ENCODE measurements at places on chromosomes 7 and 10.

DNA sequence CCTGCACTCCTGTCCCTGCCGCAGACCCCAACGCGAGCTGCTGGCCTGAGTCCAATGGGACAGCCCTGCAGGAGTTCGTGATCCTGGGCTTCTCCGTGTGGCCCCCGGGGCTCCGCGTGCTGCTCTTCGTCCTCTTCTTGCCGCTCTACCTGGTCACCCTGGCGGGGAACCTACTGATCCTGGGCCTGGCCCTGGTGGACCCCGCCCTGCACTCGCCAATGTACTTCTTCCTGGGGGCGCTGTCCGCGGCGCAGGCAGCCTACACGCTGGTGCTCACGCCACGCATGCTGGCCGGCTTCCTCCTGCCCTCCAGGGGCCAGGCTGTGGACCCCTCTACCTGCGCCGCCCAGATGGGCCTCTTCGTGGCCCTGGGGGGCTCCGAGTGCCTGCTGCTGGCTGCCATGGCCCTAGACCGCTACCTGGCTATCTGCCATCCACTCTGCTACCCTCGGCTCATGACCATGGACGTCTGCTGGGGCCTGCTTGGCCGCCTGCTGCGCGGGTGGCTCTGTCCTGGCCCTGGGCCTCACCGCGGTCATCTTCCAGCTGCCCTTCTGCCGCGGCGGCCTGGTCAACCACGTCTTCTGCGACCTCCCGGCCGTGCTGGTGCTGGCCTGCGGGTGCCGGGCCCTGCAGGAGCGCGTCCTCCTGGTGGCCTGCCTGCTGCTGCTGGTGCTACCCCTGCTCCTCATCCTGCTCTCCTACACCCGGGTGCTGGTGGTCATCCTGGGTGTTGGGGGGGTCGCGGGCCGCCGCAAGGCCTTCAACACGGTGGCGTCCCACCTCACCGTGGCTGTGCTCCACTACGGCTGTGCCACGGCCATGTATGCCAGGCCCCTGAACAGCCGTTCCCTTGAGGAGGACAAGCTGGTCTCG lies 71.7 kb downstream of the RBAK start:
- no peak for DNase-seq

DNA sequence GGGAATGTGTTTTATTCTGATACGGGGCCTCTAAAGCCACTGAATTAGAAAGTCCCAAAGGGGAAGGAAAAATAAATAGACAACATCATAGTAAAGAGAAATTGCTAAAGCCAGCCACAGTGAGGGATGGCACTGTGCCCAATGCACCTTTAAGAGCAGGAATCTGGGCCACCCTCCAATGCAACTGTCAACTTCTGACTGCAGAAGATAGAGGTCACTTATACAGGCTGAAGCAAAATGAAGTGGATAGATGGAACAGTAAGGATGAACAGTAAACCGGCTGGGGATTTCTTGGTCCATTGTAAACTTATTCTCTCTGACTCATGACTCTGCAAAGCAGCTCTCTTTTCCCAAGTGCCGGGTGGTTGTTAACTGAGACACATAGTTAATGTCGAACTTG lies 54.0 kb upstream of the KCNIP2 start:
- DNase-seq, result no peak

DNA sequence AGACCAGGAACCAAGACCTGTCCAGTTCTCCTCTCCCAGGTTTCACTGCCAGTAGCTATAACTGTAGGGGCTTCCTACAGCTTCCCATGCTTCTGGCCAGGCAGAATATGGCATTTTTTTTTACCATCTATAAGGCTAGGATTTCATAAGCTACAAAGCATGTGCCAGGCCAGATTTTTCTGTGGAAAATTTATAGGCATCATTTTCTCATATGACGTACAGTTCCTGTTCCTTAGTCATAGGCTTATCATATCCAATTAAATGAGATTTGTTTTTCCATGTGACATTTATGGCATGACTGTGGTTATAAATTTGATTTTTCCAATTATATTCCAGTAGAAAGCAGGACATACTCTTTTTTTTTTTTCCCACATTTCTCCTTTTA lies 208.6 kb upstream of the NPY start:
- no peak for DNase-seq

DNA sequence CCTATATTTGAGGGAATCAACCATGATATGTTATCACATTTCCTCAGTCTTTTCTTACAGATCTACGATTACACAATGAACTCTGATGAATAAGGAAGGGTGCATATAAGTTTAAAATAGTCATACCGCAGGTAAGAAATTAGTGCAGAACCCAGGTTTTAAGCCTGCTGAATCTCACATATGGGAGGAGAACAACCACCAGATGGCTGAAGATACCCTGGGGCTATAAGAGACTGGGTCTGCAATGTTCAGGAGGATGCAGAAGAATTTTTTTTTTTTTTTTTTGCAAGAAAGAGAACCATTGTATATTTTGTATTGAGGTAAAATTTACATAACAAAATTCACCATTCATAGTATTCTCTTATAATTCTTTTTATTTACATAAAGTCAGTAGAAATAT lies 372.3 kb upstream of the MYO3A start:
- no peak for DNase-seq

DNA sequence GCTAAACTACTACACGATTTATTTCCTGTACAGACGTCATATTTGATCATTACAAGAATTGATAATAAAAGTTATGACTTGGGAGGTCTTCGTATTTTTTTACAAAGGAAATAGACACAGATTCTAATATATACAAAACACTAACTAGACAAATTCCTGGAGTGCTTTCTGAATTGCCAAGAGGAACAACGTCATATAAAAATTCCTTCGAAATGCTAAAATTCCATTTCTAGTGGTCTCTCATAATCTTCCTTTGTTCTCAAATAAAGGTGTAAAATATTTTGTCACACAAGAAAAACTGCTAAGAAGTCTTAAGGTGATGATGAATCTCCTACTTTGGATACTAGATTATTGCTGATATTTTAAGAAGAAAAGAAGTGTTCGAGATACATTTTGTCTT lies 85.4 kb downstream of the CDK6 start:
- DNase-seq, result no peak

- DNase-seq, result no peak
These were observed 45.0 kb downstream of the ARMH3 start for GRCh38 chr10:102010961-102011360.

- no peak for DNase-seq
These were observed 22.2 kb upstream of the FAM171A1 start for GRCh38 chr10:15393139-15393825.

DNA sequence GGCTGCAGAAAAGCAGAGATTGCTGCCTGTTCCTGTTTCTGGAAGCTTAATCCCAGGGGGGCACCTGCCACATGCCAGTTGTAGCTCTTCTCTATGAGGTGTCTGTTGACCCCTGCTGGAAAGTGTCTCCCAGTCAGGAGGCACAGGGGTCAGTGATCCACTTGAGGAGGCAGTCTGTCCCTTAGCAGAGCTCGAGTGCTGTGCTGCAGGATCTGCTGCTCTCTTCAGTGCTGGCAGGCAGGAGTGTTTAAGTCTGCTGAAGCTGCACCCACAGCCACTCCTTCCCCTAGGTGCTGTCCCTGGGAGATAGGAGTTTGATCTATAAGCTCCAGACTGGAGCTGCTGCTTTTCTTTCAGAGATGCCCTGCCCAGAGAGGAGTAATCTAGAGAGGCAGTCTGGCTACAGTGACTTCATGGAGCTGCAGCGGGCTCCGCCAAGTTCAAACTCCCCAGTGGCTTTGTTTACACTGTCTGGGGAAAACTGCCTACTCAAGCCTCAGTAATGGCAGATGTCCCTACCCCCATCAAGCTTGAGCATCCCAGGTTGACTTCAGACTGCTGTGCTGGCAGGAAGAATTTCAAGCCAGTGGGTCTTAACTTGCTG lies 57.6 kb upstream of the CROT start:
- DNase-seq, result no peak

DNA sequence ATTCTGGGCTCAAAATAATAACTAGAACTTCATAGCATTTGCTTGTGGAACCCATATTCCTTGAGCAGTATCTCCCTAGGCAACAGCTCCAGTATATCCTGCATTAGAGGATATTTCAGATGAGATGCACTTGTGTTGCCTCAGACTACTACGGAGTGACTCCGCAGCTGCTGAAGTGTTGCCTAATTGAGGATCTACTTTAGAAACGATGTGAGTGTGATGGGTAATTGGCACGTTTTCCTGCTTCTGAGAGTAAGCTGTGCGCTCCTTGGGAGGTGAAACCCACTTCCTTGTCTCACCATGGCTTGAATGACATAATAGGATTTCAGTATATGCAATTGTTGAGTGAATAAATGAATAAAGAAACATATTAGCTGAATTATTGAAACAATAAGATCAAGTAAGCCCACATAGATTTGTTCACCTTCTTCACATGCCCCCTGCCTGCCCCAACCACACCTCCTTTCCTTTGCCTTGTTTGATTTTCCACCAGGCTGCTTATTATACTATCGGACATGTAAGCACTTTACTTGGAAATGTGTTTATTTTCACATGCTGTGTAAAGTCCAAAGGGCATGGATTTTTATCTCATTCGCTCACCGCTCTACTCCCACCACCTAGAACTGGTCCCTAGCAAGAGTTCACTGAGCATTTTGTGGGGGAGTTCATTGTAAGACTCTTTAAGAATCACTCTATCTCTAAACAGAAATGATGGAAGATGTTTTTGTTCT lies 303.8 kb downstream of the KCNMA1 start:
- DNase-seq, result no peak

DNA sequence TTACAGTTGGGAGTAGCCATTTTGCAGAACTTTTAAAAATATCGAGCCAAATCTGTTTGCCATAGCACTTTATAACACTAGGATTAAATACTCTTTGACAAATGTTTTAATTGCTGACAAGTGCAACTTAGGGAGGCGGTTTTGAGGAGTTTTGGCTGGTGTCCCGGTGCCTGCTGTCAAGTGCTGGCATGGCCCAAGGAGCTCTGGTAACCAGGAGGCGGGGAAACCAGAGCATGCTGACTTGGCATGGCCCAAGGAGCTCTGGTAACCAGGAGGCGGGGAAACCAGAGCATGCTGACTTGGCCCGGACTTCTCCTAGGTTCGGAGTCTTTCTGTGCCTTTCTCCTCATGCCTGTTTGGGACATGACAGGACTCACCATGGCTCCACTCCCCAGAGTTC lies 30.8 kb upstream of the ZNF32 start:
- DNase-seq, result no peak

GRCh38 chr7:140519007-140519399 lies 39.7 kb upstream of the MKRN1 start:
- DNase-seq, result no peak

GRCh38 chr7:141748396-141748795 lies 10.2 kb downstream of the SSBP1 start:
- no peak for DNase-seq

GRCh38 chr10:113957013-113957412 lies 86.7 kb upstream of the ADRB1 start:
- DNase-seq, result no peak

- DNase-seq, result no peak
These were observed 252.6 kb downstream of the DOCK4 start for GRCh38 chr7:111953611-111954010.

DNA sequence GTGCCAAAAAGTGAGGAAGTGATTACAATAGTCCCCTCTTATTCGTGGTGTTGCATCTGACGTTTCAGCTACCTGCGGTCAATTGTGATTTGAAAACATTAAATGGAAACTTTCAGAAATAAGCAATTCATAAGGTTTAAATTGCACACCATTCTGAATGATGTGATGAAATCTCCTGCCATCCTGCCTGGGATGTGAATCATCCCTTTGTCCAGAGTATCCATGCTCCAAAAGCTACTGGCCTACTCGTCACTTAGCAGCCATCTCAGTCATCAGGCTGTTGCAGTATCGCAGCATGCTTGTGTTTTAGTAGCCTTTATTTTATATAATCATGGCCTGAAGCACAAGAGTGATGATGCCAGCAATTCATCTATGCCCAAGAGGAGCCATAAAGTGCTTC lies 97.7 kb upstream of the CDCA7L start:
- DNase-seq, result no peak

DNA sequence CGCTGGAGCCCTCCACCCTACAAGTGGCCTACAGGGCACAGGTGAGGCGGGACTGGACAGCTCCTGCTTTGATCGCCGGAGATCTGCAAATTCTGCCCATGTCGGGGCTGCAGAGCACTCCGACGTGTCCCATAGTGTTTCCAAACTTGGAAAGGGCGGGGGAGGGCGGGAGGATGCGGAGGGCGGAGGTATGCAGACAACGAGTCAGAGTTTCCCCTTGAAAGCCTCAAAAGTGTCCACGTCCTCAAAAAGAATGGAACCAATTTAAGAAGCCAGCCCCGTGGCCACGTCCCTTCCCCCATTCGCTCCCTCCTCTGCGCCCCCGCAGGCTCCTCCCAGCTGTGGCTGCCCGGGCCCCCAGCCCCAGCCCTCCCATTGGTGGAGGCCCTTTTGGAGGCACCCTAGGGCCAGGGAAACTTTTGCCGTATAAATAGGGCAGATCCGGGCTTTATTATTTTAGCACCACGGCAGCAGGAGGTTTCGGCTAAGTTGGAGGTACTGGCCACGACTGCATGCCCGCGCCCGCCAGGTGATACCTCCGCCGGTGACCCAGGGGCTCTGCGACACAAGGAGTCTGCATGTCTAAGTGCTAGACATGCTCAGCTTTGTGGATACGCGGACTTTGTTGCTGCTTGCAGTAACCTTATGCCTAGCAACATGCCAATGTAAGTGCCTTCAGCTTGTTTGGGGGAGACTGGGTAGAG lies at the start of gene COL1A2:
Gene COL1A2 (plus strand): TSS at position 459 of the 704 bp plus-strand sequence. CDS start 137 bp downstream, at position 596.
- no peak for DNase-seq

Measured in CD4-positive, alpha-beta T cell treated with Interleukin-1 beta for 1 hour (primary cell).